ENCODE measurements at places on chromosomes 6 and 20. TPM values are rescaled to one million over a fixed set of nuclear protein-coding genes. Genes with fewer than 3 reads are reported as not detected.

GRCh38 chr6:90274451-90275030 lies 22.1 kb downstream of the BACH2 start:
- no peak for DNase-seq
- H3K4me1 ChIP-seq = no peaks in the 10 kb centered on the region
- no peaks in the 10 kb centered on the region for H3K27me3 ChIP-seq
- H3K4me3 ChIP-seq = no peak overlapping the region
- H3K36me3 ChIP-seq = no peaks in the 10 kb centered on the region

GRCh38 chr6:167113935-167114910 lies 8.7 kb upstream of the CCR6 start:
- no peaks in the 10 kb centered on the region for H3K4me1 ChIP-seq
- H3K27ac ChIP-seq = no peak overlapping the region
- DNase-seq = peak; percentile 64
- no peaks in the 10 kb centered on the region for H3K27me3 ChIP-seq
- H3K36me3 ChIP-seq = no peaks in the 10 kb centered on the region
- H3K4me3 ChIP-seq = no peak overlapping the region

- no peaks in the 10 kb centered on the region for H3K36me3 ChIP-seq
- peak overlapping the region; percentile 6 for H3K4me3 ChIP-seq
- H3K27ac ChIP-seq = no peak overlapping the region
- peak; percentile 85 for DNase-seq
- H3K27me3 ChIP-seq = no peaks in the 10 kb centered on the region
Measured at GRCh38 chr20:59571551-59572314, 32.6 kb upstream of the PHACTR3 start.

DNA sequence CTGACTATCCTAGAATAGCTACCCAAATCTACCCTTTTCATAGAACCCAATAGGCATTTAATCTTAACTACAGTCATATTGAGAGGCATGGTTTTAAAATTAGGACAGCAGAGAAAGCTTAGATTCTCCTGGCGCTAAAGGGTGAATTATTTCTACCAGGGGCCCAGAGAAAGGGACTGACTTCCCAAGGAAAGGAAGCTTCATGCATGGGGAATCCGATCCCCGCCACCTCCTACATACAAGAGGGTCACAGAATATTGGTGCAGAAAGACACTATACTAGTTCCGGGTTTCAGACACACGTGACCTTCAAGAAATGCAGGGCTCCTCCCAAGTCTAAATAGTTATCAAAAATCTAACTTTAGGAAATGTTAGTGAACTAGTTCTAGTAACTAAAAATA lies 130.9 kb downstream of the PRKN start:
- H3K4me3 ChIP-seq = no peak overlapping the region
- no peaks in the 10 kb centered on the region for H3K27me3 ChIP-seq
- H3K4me1 ChIP-seq = no peaks in the 10 kb centered on the region
- no peak overlapping the region for H3K27ac ChIP-seq

- no peak overlapping the region for H3K4me3 ChIP-seq
- peaks cover 11% of the 10 kb centered on the region for H3K4me1 ChIP-seq
- no peak overlapping the region for H3K27ac ChIP-seq
- H3K36me3 ChIP-seq = no peaks in the 10 kb centered on the region
Measured at GRCh38 chr6:154738551-154738961, 5.3 kb downstream of the SCAF8 start.

GRCh38 chr6:147508042-147508865 lies at the start of gene SAMD5:
SAMD5 (plus strand) TSS chr6:147508690; CDS start chr6:147508929, 239 bp downstream.
- H3K27me3 ChIP-seq = no peaks in the 10 kb centered on the region
- H3K27ac ChIP-seq = peak within 1 kb of the TSS; percentile 65

GRCh38 chr6:73954881-73955280 lies 258.9 kb downstream of the CD109 start:
- no peaks in the 10 kb centered on the region for H3K27me3 ChIP-seq
- no peak for DNase-seq
- H3K27ac ChIP-seq = no peak overlapping the region
- no peaks in the 10 kb centered on the region for H3K36me3 ChIP-seq

- no peaks in the 10 kb centered on the region for H3K4me1 ChIP-seq
- no peaks in the 10 kb centered on the region for H3K27me3 ChIP-seq
- no peak overlapping the region for H3K27ac ChIP-seq
- H3K36me3 ChIP-seq = no peaks in the 10 kb centered on the region
- DNase-seq = no peak
Measured at GRCh38 chr6:48032151-48032550, 78.8 kb downstream of the PTCHD4 start.

DNA sequence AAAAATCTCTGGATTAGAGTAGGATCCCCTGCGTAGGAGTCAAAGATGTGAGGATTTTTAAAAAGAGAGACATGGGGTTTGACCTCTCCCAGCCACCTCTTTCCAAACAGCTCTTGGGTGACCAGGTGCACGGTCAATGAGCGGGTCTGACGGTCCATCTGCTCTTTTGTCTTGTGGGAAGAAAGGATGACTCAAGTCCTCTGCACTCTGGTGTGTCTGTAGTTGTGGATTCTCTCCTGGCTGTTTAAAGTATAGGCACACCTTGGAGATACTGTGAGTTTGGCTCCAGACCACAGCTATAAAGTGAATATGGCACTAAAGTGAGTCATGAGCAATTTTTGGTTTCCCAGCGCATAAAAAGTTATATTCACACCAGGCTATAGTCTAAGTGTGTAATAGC lies 209.8 kb downstream of the BMP7 start:
- no peaks in the 10 kb centered on the region for H3K4me1 ChIP-seq
- H3K4me3 ChIP-seq = no peak overlapping the region
- H3K27me3 ChIP-seq = no peaks in the 10 kb centered on the region
- no peak overlapping the region for H3K27ac ChIP-seq
- no peak for DNase-seq
- no peaks in the 10 kb centered on the region for H3K36me3 ChIP-seq

DNA sequence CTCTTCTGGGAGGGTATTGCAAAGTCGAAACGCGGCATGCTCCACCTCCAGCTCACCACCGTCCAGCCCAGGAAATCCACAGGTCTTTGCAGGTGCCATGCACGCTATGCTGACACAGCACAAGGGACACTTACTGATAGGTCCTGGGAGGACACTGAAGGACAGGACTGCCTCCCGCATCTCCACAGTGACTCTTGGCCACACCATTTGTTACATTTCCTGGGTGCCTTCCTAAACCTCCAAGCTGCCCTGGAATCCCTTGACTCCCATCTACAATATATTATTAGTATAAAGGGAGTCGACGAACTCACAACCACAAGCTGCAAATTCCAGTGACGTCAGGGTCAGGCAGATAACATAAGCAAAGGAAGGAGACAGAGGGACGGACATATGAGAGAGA lies 106.9 kb downstream of the JPH2 start:
- no peak overlapping the region for H3K27ac ChIP-seq
- peaks cover 2% of the 10 kb centered on the region for H3K27me3 ChIP-seq
- no peak overlapping the region for H3K4me3 ChIP-seq
- DNase-seq = no peak
- H3K4me1 ChIP-seq = peaks cover 5% of the 10 kb centered on the region

GRCh38 chr20:62739581-62740285 lies 31.1 kb downstream of the NTSR1 start:
- no peaks in the 10 kb centered on the region for H3K27me3 ChIP-seq
- no peak overlapping the region for H3K4me3 ChIP-seq
- no peak overlapping the region for H3K27ac ChIP-seq
- no peaks in the 10 kb centered on the region for H3K36me3 ChIP-seq
- H3K4me1 ChIP-seq = no peaks in the 10 kb centered on the region
- peak; percentile 6 for DNase-seq

DNA sequence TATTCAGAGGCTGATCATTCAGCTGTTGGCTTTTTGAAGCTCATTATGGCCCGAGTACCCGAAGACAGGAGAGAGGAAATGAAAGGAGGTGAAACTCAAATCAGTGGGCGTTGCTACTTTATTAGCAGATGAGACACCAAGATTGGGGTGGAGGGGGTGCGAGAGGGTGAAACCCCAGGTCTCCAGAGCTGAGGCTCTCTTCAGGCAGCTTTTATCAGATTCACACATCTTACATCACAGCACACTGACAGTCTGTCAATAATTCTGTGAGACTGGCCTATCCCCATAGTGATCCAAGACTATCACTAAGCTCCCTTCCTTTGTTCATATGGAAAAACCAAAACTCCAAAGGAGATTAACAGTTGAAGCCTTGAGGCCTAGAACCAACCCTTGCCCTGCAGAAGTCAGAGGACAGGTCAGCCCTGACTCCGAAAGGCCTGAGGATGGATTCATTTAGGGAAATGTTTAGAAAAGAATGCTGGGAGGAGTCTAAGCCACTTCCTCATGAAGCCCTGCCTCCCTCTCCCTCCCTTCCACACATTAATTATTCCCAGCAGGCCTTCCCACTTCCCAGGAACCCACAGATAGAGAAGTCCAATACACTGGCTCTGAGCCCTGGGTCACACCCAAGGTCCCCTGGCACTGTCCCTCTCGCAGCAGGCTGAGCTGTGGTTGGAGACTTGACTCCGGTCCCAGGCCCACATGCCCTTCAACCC lies 23.2 kb downstream of the TRERF1 start:
- no peaks in the 10 kb centered on the region for H3K36me3 ChIP-seq
- H3K27ac ChIP-seq = peak overlapping the region; percentile 71
- DNase-seq = peak; percentile 86
- H3K4me3 ChIP-seq = no peak overlapping the region
- no peaks in the 10 kb centered on the region for H3K27me3 ChIP-seq

GRCh38 chr6:132790450-132790849 lies 8.0 kb downstream of the SLC18B1 start:
- no peak overlapping the region for H3K27ac ChIP-seq
- H3K36me3 ChIP-seq = no peaks in the 10 kb centered on the region
- no peaks in the 10 kb centered on the region for H3K4me1 ChIP-seq
- no peaks in the 10 kb centered on the region for H3K27me3 ChIP-seq
- H3K4me3 ChIP-seq = no peak overlapping the region

DNA sequence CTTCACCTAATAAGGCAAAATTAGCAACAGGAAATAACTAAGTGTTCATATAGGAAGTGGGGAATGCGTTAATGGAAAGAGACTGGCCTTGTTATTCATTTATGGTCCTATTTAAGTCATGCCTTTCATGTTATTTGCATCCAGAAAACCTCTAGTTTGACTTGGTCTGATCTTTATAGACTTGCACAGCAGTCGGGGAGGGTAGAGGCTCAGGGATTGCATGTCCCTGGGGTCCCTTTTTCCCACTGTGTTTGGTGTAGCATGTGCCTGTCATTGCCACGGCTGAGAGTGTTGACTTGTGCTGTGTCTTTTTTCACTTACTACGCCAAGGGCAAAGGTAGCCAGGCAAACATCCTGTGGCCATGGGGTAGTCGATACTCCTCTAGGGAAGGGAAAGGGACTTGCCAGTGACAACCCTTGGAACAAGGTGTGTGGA lies 105.4 kb upstream of the RIN2 start:
- H3K4me1 ChIP-seq = no peaks in the 10 kb centered on the region
- no peak overlapping the region for H3K4me3 ChIP-seq
- H3K36me3 ChIP-seq = no peaks in the 10 kb centered on the region
- no peaks in the 10 kb centered on the region for H3K27me3 ChIP-seq
- no peak for DNase-seq

- H3K4me1 ChIP-seq = no peaks in the 10 kb centered on the region
- H3K27ac ChIP-seq = no peak overlapping the region
- H3K4me3 ChIP-seq = no peak overlapping the region
- H3K36me3 ChIP-seq = no peaks in the 10 kb centered on the region
- no peaks in the 10 kb centered on the region for H3K27me3 ChIP-seq
Measured at GRCh38 chr6:89993411-89993810, 99.1 kb downstream of the GJA10 start.

DNA sequence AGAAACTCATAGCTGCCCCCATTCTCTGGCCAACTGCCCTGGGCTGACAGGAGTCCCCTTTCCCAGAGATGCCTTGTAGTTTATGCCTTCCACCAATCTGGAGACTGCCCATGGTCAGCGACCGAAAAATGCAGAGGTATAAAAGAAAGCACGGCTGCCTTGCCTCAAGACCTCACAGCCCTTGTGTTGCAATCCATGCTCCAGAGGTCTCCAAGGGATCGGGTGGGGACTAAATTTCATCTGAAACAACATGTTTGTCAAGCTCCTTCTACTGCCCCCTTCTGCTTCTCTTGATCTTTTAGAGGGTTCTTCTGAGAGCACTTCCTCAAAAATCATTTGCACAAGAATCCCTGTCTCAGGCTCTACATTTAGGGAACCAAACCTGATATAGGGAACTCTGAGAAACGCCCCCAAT lies 128.8 kb downstream of the PLCB1 start:
- no peaks in the 10 kb centered on the region for H3K36me3 ChIP-seq
- H3K4me1 ChIP-seq = no peaks in the 10 kb centered on the region
- H3K27me3 ChIP-seq = no peaks in the 10 kb centered on the region
- no peak overlapping the region for H3K27ac ChIP-seq

DNA sequence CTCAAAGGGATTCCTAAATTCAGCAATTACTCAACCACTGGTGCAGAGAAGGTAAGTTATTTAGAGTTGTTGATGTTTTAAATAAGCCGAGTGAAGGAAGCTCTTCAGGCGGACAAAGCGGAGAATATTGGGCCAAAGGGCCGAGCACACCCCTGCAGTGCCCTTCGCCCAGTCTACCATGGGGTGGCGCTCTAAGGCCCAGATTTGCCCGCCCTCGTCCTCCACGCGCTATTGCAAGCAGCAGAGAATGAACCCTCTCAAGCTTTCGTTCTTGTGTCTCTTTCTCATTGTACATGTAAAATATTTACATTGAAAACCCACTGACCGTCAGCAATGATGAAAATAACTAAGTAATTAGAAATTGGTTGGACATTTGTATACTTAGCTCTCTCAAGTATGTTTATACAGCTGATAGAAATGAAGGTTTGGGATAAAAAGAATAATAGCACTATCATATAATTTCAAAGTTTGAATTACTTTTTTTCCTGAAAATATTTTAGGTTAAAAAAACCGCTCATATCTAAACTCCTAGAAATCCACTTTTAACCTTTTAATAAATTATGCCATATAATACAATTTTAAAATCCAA lies 195.0 kb upstream of the CEP162 start:
- peak; percentile 70 for DNase-seq
- no peaks in the 10 kb centered on the region for H3K36me3 ChIP-seq
- no peak overlapping the region for H3K27ac ChIP-seq
- H3K4me3 ChIP-seq = no peak overlapping the region
- H3K27me3 ChIP-seq = peaks cover 16% of the 10 kb centered on the region

- no peak for DNase-seq
- peaks cover 7% of the 10 kb centered on the region for H3K4me1 ChIP-seq
- no peak overlapping the region for H3K27ac ChIP-seq
- peak overlapping the region; percentile 55 for H3K4me3 ChIP-seq
Measured at GRCh38 chr6:156634951-156635371, 142.2 kb upstream of the ARID1B start.

GRCh38 chr6:159633196-159633595 lies 59.8 kb downstream of the SOD2 start:
- no peaks in the 10 kb centered on the region for H3K4me1 ChIP-seq
- no peak overlapping the region for H3K27ac ChIP-seq
- DNase-seq = no peak

SLC35F1 gene
- total RNA-seq = 0.63 TPM

CCN5 gene
- total RNA-seq = 3.1 TPM

THBD gene
- total RNA-seq = 48.1 TPM

TMEM200A gene
- 17.9 TPM for total RNA-seq

SIRPD gene
- 0.35 TPM for total RNA-seq

PLCB1 gene
- 107 TPM for total RNA-seq

OR2B3 gene
- not detected for total RNA-seq

TSHZ2 gene
- 15.5 TPM for total RNA-seq

TMEM244 gene
- total RNA-seq = not detected

LAMP5 gene
- 0.82 TPM for total RNA-seq

OLIG3 gene
- total RNA-seq = not detected
